A549 treated with RU486 at 1 μM for 4 hours (cell line): ENCODE measurements at places on chromosomes 1 and 21. TPM values are rescaled to one million over a fixed set of nuclear protein-coding genes. Genes with fewer than 3 reads are reported as not detected.

Gene ADORA3
- not detected in 5 replicates for total RNA-seq

Gene CFHR2
- not detected in 5 replicates for total RNA-seq

Gene B3GALT2
- total RNA-seq = not detected in 5 replicates

Gene RC3H1
- total RNA-seq = 5.5 to 9.3 TPM (median 6.1 TPM) in 5 replicates

Gene CELA2B
- total RNA-seq = not detected in 5 replicates

Gene ZBTB7B
- total RNA-seq = 18.9 to 28.7 TPM (median 22.3 TPM) in 5 replicates

Gene USP48
- total RNA-seq = 12.3 to 17.2 TPM (median 16.2 TPM) in 5 replicates

Gene XCL1
- not detected in 5 replicates for total RNA-seq

Gene VWA1
- 4.8 to 16.5 TPM (median 14.4 TPM) in 5 replicates for total RNA-seq

Gene UBE4B
- 13.0 to 13.7 TPM (median 13.4 TPM) in 5 replicates for total RNA-seq

Gene SRSF4
- total RNA-seq = 43.8 to 51.7 TPM (median 47.6 TPM) in 5 replicates

Gene PROK1
- total RNA-seq = not detected in 5 replicates

Gene DENND1B
- 1.8 to 3.3 TPM (median 3.0 TPM) in 5 replicates for total RNA-seq

Gene OR6K3
- not detected in 5 replicates for total RNA-seq

Gene IL22RA1
- 3.8 to 5.5 TPM (median 4.3 TPM) in 5 replicates for total RNA-seq

Gene BRDT
- not detected in 5 replicates for total RNA-seq
